Activated CD4-positive, alpha-beta T cell treated with anti-CD3 and anti-CD28 coated beads, Interleukin-2, amount 50 U/mL, for 1 hour (primary cell): ENCODE measurements at places on chromosomes 4 and X.

DNA sequence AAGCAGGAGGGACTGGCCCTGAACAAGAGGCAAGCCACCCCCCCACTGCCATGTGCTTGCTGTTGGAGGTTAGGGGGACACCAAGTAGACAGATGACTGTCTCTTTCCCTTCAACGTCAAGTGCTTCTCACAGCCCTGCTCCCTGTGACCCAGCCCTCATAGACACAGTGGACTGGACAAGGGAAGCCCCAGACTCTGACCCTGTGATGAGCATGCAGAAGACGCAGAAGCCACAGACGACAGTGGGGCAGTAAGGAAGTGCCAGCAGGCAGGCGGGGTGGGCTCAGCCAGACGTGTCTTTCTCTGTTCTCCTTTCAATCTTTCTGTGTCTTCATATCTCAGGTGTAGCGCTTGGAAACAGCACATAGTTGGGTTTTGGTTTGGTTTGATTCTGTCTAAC lies 2.4 kb upstream of the L1CAM start:
- DNase-seq: no peak

- no peak for DNase-seq
Observed at GRCh38 chr4:172308078-172308477, 494.9 kb downstream of the GALNTL6 start.

DNA sequence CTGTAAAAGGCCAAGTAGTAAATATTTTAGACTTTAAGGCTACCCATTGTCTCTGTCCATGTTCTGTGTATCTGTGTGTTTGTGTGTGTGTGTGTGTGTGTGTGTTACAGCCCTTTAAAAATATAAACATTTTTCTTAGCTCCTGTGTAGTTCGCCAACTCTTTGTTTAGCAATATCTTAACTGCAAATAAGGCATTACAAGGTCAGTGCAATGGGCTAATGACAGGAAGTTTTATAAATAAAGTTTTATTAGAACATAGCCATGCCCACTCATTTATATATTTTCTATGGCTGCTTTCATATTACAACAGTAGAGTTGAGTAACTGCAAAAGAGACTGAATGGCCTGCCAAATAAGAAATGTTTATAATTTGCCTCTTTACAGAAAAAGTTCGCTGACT lies 5.9 kb upstream of the SLC7A11 start:
- no peak for DNase-seq

DNA sequence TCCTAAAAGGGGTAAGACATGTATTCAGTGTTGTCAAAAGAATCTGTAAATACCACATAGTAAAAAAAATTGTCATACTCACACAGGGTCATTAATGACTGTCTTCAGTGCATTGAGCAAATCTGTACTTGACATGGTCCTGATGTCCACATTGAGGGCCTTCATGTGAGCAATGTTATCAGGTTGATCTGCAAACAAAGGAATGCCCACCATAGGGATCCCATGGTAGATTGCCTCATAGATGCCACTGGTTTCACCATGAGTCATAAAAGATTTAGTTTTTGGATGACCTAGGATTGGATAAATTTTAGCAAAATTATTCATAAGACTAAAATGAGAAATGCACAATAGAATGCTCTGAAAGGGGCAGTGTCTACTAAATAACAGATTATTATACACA lies 38.1 kb upstream of the UGT2B15 start:
- no peak for DNase-seq

DNA sequence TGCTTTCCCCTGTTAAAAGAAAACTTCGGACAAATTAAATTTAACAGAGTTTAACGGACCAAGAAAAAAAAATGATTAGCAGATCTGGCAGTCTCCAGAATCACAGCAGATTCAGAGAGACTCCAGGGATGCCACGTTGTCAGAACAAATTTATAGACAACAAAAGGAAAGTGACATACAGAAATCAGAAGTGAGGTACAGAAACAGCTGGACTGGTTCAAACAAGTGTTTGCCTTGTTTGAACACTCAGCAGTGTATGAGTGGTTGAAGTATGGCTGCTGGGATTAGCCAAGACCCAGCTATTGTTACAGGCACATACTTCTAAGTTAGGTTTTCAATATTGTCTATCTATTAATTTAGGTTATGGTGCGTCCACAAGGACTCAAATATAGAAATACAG lies 19.1 kb downstream of the PIR start:
- no peak for DNase-seq
